ENCODE measurements at places on chromosomes 2 and 18.

GRCh38 chr2:238101891-238102841 is 2.0 kb downstream of the ESPNL start:
- DNase-seq, result no peak

- no peak for DNase-seq
These were observed 42.3 kb downstream of the XRCC5 start for GRCh38 chr2:216151313-216152025.

- no peak for DNase-seq
These were observed 79.0 kb downstream of the TMEM18 start for GRCh38 chr2:598058-598802.

DNA sequence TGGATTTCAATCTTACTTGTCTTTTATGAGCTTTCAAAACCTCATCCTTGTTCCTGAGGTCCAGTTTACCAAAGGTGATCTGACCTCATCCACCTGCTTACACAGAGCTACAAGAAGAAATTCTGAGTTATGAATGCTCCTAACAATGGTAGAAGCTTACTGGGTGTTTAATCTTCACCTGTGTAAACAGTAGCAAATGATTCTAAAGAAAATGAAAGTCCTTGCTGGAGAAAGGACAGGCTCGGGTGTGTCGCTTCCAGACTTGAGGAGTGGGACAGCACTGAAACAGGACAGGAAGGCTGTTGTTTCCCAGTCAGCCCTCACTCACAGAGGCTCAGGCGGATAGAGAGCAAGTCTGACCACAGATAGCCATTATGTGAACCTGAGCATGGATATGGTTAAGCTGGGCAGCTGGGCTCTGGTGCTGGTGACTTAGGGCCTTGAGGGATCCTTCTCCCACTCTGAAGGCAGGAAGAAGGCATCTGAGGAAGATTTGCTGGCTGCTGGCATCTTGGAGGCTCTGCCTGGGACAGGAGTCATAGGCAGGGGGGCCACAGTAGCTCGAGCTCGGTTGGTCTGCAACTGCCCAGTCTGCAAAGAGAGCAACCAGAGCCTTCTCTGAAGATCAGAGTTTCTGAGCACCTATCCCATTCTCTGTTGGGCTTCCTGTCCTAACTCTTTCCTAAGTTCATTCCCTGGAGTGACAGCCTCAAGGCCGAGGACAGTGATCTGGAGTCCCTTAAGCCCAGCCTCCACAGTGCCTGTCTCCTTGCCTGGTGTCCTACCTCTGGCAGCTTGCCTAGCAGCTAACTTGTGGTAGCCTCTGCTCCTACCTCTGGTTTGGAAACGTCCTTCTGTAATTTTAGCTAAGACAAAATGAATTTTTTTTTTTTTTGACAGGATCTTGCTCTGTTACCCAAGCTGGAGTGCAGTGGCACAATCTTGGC is 4.0 kb downstream of the DOK1 start:
- no peak for DNase-seq

DNA sequence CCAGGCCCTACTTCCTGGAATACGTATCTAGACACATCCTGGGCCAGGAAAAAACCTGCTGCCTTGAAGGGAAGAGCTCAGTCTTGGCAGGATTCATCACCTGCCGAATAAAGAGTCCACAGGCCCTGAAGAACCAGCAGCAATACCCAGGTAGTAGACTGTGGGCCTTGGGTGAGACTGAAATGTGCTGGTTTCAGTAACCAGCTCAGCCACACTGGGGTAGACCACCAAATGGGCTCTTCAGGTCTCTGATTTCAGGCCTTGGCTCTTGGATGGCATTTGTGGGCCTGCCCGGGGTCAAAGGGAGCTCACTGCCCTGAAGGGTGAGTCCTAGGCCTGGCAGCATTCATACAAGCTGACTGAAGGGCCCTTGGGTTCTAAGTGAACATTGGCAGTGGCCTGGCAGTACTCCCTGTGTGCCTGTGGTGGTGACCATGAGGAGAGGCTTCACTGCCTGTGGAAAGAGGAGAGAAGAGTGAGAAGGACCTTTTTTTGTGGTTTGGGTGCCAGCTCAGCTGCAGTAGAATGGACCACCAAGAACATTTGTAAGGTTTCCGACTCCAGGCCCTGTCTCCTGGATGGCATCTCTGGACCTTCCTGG is 175.1 kb downstream of the ANKRD30B start:
- DNase-seq, result no peak

- no peak for DNase-seq
These were observed 42.8 kb downstream of the CCDC102B start for GRCh38 chr18:68840554-68841263.

DNA sequence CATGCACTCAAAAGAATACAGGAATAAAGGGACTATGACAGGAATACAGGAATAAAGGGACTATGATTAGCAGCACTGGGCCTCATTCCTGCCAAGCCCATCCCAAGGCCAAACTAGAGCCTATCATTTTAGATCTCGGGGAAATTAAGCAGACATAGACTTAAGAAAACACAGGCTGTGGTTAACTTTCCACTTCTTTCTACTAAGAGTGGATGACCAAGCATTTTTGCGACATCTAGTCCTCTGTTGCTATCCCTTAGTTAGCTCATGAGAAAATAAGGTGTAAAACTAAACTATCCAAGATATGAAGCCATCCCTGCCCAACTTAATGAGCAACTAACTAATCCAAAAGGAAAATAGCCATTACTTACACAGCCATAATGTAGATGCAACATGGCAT is 5.9 kb downstream of the LYPD1 start:
- DNase-seq, result no peak

DNA sequence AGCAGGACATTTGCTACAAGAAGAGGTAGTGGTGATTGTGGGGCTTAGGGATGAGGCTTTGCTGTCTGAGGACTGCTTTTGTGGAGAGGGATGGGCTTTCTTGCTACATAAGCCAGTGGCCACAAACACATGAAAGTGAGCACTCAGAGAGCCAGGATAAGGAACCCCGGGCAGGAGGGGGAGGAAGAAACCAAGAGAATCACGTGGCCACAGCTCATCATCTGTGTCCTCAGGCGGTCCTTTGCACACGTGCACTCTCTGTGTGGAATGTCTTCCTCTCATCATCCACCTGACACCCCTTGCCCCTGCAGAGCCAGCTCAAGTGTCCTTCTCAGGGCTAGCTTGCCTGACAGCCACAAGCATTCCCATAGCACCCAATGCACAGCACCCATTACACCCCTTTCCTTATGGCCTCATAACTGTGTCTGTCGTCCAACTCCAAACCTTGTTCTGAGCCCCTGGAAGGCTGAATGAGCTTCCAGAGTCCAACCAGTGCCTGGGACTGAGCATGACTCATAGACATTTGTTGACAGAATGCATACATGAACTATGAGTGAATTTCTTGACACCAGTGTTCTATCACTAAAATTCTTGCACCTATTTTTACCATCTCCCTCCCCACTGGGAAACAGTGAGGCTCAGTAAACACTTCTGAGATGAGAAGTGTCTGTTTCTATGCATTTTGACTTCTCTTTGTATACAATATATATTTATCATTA is 398.3 kb downstream of the ALK start:
- no peak for DNase-seq

DNA sequence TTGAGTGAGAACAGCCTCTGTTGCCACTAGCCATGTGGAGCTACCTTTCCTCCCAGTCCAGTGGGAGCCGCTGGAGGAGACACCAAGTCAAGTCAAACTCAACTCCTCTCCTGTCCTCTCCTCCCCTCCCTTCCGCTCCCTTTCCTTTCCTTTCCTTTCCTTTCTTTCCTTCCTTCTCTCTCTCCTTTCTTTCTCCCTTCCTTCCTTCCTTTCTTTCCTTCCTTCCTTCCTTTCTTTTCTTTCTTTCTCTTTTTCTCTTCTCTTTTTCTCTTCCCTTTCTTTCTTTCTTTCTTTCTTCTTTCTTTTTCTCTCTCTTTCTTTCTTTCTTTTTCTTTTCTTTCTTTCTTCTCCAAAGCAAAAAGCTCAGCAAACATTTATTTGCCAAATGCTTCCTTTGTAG is 44.5 kb downstream of the THNSL2 start:
- no peak for DNase-seq

DNA sequence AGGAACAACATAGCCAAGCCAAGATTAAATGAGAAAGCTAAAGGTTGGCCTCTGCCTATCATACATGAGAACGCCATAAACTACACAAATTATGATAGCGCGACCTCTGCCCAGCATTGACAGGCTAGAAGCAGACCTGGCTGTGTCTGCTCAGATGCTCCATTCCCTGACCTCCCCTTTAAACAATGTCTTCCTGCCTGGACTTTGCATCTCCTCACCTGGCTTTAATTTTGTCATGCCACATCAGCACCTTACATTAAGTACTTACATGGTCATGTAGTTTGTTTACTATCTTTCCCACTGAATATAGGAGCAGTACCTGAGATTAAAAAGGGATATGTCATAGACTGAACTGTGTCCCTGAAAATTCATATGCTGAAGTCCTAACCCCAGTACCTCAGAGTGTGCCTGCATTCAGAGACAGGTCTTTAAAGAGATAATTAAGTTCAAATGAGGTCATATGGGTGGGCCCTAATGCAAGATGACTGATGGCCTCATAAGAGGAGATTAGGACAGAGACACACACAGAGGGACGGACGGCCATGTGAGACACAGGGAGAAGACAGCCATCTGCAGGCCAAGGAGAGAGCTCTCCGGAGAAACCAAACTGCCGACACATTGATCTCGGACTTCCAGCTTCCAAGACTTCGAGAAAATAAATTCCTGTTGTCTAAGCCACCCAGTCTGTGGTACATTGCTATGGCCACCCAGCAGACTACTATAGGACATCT is 103.7 kb downstream of the BIN1 start:
- no peak for DNase-seq

DNA sequence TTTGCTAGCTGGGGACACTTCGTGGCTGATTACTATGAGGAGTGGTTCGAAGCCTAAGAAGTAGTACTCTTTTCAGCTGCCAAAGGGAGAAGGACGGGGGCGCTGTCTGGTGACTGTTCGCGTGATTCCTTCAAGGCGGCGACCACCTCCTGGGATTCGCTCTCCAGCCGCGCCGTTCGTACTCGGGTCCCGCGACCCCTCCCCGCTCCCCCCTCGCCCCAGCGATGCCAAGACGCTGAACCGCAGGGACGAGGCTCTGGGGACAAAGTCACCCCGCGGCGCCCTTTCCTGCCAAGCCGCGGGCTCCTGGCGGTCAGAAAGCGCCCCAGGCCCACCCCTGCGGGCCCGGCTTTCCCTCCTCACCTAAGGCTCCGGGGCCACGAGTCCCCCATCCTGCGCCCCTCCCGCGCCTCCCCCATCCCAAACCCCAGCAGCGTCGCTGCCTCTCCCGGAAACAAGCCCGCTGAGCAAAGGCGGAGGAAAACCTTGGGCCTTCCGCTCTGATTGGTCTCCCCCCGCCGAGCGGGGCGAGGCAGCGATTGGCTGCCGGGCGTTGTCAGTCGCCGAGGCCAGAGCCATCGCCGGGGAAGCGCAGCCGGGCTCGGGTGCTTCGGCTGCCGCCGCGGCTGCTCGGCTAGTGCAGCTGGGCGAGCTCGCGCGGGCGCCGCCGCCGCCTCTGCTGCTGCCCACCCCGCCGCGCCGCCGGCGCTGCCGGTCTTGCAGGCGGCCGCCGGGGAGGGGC is 404.3 kb downstream of the XIRP2 start:
- DNase-seq, result no peak

DNA sequence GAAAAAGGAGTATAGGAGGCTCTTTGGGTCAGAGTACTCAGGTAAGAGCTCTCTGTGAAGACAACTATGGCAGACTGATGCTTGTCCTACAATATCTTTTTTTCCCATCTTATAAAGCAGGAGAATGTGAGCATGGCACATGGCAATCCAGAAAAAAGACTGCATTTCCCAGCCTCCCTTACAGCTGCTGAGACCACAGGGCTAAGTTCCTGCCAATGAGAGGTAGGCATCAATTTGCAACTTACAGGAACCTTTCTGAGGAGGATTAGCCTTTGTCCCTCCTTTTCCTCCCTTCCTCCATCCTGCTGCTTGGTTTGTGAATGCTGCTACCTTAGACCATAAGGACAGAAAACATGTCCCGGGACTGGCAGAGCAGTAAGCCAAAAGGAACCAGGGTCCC is 37.8 kb upstream of the ST8SIA5 start:
- DNase-seq, result no peak

DNA sequence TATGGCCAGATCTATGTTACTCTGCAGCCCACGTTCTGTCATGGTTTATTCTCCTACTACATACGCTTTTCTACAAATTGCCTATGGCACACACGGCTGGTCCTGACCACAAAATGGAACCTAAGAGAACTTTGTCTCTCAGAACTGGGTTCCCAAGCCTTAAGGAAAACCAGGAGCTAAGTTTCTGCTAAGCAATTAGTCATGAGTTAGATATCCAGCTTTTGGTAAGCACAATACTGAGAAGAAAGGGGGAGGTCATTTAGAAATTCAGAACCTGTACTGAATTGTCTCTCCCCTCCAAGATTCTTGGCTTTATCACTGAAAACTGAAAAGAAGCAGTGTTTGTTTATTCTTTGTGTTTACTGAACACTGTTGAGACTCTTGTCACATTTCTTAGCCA is 283.5 kb upstream of the TANK start:
- DNase-seq, result no peak

- DNase-seq, result no peak
These were observed 74.6 kb downstream of the KLF7 start for GRCh38 chr2:207091176-207091575.

- no peak for DNase-seq
These were observed 9.1 kb downstream of the MPPE1 start for GRCh38 chr18:11899063-11899462.

GRCh38 chr2:119590873-119591272 is 46.6 kb downstream of the CFAP221 start:
- no peak for DNase-seq

DNA sequence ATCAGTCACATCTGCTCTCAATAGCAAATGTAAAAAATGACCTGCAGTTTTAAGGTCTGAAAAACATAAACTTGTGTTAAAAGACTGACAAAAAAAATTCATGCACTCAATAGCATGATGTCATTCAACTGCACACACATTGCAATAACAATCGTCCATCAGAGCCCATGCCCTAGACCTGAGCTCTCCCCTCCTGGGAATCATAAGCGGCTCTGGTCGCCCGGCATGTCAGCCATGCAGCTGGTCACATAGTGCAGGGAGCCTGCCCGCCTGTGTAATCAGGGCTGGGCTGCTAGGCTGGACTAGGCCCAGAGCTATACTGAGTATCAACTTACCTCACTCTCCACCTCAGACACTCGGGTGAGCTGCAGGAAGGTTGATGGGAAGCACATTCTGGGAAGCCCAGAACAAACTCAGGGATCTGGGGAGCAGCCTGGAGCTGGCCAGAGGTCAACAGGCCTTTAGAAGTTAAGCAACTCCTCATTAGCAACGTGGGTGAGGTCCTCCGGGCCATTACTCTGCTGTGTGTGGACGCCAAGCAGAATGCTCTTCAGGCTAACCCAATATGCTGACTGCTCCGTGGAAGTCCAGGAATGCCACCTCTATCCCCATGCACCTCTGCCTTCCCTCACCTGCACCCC is 165.5 kb downstream of the TTC32 start:
- no peak for DNase-seq

GRCh38 chr18:48848641-48849143 is 102.1 kb downstream of the SMAD7 start:
- no peak for DNase-seq

DNA sequence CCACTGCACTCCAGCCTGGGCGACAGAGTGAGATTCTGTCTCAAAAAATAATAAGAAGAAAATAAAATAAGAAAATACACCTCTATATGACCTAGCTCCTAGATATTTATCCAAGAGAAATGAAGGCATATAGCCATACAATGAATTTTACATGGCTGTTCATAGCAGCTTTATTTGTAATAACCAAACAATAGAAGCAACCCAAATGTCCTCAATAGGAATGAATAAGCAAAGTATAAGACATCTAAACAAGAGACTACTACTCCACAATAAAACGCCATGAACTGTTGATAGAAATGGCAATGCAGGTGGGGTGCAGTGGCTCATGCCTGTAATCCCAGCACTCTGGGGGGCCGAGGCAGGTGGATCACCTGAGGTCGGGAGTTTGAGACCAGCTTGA is 31.2 kb upstream of the MYCN start:
- no peak for DNase-seq

All from stimulated activated CD8-positive, alpha-beta memory T cell treated with anti-CD3 and anti-CD28 coated beads, Interleukin-15, amount 100 ng/mL, for 1 hour (primary cell).